ENCODE measurements at places on chromosomes 1 and 21.

GRCh38 chr1:176964687-176965086, 199.8 kb downstream of the ASTN1 start:
- no peak for DNase-seq

DNA sequence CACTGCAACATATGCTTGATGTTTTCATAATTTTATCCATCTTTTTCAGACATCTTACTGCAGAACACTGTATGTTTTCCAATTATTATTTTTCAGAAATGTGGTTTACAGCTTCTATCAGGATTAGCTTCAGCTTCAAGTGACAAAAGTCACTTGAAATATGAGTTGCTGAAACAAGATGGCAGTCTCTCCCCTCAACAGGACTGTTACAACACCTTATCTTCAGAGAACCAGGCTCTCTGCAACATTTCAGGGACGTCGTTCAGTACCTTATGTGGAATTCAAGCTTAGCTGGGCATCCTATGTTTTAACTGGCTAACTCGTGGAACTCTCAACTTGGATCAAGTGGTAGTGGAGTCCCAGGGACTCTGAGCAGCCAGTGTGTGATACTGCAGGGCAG, 2.0 kb upstream of the UBE2G2 start:
- no peak for DNase-seq

GRCh38 chr1:53834776-53835175, 3.3 kb downstream of the NDC1 start:
- no peak for DNase-seq

DNA sequence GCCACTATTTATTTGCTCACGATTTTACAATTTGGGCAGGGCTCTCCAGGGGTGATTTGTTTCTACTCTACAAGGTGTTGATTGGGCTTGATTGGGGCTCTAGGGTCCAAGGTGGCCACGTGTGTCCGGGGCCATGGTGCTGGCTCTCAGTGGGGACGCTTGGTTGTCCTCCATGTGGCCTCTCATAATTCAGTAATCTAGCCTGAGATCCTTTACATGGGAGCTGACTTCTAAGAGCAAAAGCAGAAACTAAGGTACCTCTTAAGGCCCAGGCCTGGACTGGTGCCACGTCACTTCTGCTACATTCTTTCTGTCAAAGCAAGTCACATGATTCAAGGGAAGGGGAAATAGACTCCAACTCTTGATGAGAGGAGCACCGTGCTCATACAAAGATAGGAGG, 8.1 kb upstream of the PSRC1 start:
- DNase-seq, result no peak

- no peak for DNase-seq
Observed at GRCh38 chr1:153842006-153842471, 66.8 kb downstream of the SLC27A3 start.

DNA sequence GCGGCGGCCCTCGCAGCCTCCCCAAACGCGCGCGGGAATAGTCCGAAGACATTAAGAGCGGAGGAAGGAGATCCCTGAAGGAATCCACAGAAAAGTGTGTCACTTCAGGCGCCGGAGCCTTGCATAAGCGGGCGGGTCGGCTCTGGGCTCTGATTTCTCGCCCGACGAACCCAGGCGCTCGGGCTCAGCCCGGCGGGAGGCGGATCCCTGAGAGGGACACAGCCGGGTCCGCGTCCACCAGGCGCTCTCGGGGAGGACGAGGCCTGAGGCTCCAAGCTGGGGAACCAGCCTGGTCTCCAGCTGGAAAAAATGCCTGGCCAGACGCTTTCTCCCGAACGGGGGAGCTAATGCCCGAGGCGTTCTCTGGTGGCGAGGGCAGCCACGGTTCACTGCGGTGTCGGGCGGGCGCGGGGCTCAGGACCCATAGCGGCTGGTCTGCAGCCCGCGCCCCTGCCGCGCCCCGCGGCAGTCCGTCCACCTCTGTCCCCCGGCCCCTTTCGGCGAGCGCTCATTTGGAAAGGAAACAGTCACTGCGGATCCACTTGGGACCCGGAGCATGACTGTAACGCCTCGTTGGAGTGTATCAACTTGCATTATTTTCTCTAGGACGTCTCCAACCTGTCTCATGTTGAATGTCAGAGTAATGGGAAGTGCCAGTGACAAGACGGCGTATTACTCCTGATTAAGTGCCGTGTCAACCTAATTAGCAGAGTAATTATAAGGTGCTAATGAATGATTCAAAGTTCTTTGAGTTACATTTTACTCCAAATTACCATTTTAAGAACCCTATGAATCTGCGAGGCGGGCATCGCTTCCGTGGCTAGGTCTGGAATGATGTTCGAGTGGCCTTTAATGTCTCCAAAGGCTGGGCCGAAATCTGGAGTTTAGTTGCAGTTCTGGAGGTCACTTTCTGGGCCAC, 1.6 kb upstream of the BARHL2 start:
- DNase-seq, result no peak

DNA sequence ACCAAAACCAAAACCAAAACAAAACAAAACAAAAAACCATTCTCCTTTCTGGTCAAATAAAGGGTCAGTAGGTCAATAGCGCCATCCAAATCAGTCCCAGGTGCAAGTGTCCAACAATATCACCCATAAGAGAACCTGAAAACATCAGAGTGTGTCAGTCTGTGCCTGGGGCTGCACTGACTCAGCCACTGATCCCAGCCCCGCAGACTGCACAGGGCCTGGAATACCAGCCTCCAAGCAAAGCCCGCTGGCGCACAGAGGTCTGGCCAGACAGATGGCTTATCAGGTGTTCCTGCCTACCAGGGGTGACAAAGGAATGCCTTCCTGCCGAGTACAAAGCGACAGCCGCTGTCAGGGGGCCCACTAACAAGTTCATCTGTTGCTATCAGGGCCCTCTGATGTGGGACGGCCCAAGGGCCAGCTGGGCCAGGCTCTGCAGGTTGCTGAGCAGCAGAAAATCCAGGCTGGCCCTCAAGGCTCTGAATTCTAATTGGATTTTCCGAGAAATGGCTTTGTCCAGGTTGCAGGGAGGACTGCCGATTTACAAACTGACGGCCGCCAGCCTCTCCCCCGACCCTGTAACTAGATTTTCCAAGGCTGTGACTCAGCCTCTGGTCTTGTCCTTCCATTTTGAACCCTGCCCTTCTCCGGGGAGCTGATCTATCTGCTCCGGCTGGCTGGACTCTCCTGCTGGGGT, 13.7 kb upstream of the TMEM51 start:
- no peak for DNase-seq

- DNase-seq, result no peak
Observed at GRCh38 chr1:172382406-172382805, 38.1 kb upstream of the C1orf105 start.

- DNase-seq, result no peak
Observed at GRCh38 chr1:179144626-179145025, 62.8 kb downstream of the TOR3A start.

- DNase-seq, result no peak
Observed at GRCh38 chr1:244445320-244446181, 6.2 kb downstream of the ADSS2 start.

DNA sequence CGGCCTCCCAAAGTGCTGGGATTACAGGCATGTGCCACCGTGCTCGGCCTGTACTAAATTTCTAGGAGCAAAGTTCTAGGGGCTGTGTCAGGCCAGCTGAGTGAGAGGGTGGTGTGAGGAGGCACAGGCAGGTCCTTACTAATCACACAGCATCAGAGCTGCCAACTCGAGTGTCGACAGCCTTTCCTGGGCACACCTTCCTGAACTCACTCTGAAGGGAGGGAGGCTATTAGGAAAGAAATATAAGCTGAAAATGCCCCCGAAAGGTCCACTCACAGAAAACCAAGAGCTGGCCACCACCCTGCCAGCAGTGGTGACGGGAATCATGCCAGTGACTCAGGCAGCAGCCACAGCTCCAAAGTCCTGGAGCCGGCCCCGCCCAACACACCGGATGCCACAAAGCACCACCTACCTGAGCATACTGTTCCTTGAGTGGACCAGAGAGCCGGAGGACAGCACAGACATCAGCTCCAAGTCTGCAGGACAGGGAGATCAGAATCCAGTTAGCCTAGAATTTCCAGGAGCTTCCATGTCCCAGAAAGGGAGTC, 4.5 kb downstream of the PMVK start:
- no peak for DNase-seq

DNA sequence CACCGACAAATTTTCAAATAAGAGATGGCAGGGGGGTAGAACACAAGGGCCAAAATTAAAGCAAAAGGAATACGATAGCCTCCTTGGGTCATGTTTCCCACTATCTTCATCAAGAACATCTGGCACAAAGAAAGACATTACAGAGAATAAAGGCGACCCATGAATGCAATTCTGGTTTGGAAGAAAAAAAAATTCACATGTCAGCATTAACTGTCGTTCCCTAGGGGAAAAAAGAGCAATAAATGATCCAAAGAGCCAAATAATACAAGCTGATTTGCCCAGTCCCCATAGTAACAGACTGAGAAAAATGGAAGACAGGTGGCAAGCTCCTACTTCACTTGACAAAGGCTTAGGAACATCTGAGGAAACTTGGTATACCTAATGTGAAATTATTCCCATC, 4.5 kb downstream of the STIL start:
- DNase-seq, result no peak

GRCh38 chr1:61301824-61302657, 219.7 kb downstream of the NFIA start:
- no peak for DNase-seq

- no peak for DNase-seq
Observed at GRCh38 chr1:19676438-19676922, 11.8 kb downstream of the HTR6 start.
